Activated CD8-positive, alpha-beta memory T cell treated with anti-CD3 and anti-CD28 coated beads for 1 hour (primary cell): ENCODE measurements at places on chromosomes 12 and 14.

DNA sequence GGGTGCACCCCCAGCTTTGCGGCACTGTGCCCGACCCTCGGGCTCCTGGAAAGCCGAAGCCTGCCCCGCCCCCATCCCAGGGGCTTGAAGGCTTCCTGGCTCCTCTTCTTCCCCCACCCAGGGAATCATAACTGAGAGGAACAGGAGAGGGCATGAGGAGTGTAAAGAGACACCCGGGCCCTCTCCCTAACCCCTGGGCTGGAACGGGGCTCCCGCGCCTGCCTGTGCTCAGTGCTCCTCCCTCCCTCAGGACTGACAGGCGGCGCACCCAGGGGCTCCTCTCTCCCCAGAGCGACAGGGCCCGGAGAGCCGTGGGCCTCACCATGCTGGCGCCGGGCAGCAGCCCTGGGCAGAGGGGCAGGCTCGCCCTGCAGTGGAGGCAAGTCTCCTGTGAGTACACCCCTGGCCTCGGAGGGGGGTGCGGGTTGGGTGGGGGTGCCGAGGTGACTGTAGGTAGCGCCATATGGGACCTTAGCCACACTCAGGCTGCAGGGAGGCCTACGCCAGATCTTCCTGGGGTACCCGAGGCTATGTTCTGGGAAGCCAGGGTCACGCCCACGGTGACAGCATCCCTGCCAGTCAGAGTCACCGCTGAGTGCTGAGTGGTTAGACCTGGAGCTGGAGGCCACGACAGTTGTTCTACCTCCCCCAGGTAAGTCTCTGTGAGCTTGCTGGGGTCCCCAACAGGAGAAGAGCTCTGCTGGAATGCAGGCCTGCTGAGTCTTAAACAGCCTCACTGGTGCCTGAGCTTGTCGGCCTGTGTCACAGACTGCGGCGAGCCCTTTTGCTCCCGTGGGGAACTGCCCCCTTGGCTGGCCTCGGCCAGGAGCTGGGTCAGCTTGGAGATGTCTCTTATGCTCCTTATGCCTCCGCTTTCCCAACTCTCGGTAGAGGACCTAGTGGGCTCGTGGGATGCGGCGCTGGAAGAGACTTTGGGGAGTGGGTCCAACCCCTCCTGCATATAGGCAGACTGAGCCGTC lies 7.8 kb downstream of the LRTM2 start:
- no peak for DNase-seq

DNA sequence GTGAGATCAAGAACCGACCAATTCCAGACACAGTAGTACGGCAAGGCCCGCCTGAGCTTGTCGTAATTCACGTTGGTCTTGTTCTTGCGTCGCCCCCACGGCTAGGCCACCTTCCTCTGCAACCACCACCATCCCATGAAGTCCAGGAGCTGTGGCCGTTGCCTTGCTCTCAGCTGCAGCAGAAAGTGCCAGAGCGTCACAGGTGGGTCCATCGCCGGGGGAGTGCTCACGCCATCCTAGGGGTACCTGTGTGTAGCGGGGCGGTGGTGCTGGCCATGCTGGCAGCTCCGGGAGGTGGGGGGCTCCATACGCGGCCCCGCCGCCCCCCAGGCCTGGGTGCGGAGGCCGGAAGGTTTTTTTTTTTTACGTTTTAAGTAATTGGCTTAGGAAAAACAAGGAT lies 23.1 kb downstream of the TMEM121 start:
- no peak for DNase-seq

DNA sequence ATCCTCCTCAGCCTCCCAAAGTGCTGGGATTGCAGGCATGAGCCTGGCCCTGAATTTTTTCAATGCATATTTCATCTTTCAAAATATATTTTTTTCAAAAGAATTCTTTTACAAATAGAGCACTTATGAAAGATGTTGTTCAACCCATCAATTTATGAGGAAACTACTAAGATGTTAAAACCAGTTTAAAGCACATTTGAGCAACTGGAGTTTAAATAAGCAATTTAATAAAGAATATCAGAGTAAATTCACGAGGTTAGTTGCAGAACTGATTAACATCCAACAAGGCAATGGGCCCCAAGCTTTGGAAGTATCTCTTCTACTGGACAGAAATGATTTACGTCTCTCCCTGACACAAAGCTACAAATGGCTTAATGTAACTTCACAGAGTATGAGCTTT lies 23.3 kb downstream of the GLT1D1 start:
- no peak for DNase-seq

GRCh38 chr12:57176846-57177245 lies 29.4 kb upstream of the LRP1-AS start:
- DNase-seq = no peak

- DNase-seq = peak; percentile 50
Measured at GRCh38 chr12:106223485-106224354, 24.1 kb downstream of the CKAP4 start.

DNA sequence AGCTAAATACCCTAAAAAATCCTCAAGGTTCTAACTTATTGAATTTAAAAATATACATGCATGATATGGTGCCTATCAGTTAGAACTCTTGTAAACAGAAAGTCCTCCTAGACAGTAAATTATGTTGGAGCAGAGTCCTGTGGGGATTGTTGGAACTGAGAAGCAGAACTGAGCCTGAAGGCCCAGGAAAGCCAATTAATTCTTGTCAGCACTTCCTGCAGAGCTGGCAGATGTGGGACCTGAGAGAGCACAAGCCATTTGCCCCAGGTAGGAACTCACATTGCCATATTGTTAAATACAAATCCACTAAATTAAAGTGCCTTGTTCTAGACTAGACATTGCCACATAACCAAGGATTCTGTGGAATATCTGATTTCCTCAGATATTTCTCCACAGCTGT lies 117.1 kb downstream of the RTN1 start:
- no peak for DNase-seq

GRCh38 chr12:57614178-57614947 lies 3.1 kb downstream of the ARHGEF25 start:
- no peak for DNase-seq

DNA sequence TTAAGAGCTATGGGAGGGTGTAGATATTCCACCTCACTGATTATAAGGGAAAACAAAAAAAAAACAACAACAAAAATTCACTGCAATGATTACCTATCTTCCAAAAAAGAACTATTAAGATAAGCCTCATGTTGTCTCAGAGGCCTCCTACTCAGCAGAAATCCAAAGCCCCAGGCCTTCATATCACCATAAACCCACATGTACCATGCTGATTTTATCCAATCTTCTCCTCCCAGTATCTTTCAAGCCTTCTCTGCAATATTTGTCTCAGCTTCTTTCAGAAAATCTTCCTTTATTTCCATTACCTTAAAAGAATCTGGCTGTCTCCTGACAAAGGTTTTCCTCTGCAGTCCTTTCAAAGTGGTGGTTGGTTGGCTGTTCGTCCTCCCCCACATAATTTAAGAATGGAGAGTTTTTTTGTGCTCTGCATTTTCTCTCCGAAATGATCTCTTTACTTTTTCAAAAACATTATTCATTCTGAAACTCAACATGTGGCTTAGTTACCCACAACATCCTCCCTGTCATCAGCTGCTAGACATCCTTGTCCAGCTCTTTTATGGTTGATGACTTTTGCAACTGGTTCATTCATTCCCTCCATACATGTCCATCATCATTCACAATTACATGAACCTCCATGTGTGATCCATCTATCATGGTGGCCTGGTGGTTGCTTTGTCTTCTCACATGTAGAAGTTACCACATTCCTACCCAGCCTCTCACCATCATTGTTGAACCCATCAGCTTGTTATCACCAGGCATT lies 2.9 kb upstream of the EPYC start:
- no peak for DNase-seq

GRCh38 chr12:29945904-29946303 lies 162.2 kb upstream of the TMTC1 start:
- DNase-seq = no peak

DNA sequence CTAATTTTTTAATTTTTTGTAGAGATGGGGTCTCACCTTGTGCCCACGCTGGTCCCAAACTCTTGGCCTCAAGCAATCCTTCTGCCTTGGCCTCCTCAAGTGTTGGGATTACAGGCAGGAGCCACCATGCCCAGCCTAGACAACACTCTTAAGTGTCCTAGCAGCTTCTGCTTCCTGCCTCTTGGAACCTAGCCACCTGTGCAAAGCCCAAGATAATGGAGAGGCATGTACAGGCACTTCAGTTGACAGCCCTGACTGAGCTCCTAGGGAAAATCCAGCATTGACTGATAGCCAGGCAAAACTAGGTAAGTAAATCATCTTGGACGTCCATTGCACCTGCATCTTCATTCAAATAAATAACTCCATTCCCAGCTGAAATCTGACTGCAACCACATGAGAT lies 15.5 kb downstream of the COX14 start:
- DNase-seq = no peak

DNA sequence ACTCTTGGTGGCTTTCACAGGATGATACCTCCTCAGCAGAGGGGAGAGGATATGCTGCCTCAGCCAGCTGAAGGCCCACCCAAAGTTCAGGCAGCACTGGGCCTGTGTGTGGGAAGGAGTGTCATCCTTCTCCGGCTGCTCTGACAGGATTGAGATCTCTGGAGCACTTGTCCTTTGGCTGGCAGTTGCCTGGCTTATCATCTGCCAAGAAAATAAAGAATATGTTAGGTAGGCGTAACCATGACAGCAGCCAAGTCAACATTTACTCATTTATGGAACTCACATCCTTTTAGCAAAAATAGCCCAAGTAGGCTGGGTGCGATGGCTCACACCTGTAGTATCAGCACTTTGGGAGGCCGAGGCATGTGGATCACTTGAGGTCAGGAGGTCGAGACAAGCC lies 68.5 kb downstream of the PPFIBP1 start:
- DNase-seq = no peak

- no peak for DNase-seq
Measured at GRCh38 chr14:29462321-29462720, 465.3 kb downstream of the PRKD1 start.

GRCh38 chr12:39682689-39683477 lies 63.3 kb upstream of the ABCD2 start:
- no peak for DNase-seq

GRCh38 chr12:78187741-78188140 lies 357.0 kb downstream of the NAV3 start:
- DNase-seq = no peak

GRCh38 chr12:81089412-81089811 lies 11.5 kb downstream of the ACSS3 start:
- DNase-seq = no peak

- no peak for DNase-seq
Measured at GRCh38 chr12:124613151-124613585, 45.8 kb upstream of the NCOR2 start.

- DNase-seq = no peak
Measured at GRCh38 chr14:54349713-54350112, 47.1 kb upstream of the CDKN3 start.

GRCh38 chr12:42868291-42868690 lies 278.7 kb upstream of the PRICKLE1 start:
- no peak for DNase-seq

DNA sequence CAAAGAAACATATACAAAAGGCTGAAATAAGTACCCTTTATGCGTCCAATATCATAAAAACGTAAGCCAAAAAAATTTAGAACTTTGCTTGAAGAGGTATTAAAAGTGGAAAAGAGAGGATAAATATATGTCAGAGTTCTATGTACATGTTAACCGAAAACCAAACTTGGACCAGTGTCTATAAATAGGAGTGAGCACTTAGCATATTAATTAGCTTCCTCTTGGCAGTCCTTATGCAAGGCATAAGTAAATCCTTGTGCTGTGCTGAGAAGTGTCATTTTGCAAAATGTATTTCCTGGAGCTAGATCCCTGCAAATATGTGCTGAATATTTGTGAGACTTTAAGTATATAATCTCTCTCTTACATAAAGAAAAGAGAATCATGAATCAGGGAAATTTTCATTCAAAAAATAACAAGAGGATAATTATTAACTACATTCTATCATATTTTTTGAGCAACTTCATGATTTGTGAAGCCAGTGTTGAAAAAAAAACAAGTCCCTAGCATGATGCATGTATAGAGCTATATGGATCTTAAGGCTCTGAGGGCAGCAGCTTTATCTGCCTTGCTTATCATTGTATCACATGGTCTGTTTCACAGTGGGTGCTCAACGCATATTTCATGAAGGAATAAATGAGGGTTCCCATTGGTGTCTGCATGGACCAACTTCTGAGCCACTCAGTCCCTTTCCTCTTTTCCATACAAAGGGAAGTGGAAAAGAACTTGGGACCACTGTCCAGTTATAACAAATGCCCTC lies 326.1 kb downstream of the PDZRN4 start:
- DNase-seq = no peak

- DNase-seq = no peak
Measured at GRCh38 chr12:128932521-128932920, 79.2 kb downstream of the GLT1D1 start.

DNA sequence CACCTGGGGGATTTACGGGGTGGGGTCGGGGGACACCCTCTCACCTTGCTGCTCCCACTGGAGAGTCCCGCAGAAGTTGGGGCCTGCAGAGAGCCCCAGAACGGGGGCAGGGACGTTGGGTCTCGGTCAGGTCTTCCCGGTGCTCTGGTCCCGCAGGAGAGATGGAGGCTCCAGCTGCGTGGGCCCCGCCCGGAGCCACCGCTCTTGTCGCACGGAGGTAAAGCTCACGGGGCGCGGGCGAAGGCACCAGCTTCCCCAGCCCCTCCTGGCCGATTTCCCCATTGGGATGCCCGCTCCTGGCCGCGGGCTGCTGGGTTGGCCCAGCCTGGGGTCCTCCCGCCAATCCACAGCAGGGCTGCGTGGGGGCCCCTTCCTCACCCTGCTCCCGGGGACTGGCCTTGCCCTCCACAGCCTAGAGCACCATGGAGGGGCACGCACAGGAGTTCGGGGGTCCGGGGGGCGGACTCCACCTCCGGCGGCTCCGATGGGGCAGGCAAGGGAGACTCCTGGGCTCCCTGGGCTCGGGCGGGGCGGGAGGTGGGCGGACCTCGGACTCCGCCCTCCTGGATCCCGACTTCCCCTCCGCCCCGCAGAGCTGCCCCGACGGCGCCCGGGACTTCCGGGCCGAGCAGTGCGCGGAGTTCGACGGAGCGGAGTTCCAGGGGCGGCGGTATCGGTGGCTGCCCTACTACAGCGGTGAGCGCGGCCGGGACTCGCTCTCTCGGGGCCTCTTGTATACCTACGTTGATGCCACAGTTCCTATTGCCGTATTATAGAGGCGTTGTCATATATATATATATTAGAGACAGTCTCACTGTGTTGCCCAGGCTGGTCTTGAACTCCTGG lies 8.4 kb downstream of the PAPLN start:
- no peak for DNase-seq

GRCh38 chr14:93045211-93045674 lies 70.5 kb downstream of the ITPK1 start:
- no peak for DNase-seq

DNA sequence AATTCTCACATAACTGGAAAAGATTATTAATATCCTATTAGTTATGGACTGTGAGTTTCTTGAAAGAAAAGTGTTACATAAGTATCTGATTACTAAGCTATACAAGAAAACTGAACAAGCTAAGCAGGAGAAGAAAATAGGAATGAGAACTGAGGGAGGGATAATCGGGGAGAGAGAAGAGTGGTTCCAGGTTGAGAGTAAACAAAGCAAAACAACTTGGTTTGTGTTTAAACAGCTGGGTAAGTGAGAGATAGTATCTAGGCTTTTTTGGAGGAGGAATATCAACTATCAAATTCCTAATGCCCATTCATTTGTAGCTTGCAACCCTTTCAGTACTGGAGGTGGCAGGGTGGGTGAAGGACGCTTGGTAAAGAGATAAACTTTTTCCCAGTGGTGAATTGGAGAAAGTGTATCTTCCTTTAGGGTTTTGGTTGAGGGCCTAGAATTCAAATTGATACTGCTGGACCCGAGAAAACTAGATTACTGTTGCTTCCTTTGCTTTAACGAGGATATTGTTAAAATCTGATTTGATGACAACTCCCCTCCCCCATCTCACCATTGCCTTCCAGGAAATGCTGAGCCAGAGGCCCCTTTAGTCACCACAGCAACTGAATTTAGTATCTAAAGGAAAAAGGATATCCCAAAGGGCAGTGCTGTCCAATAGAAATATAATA lies 2.0 kb upstream of the SLC2A3 start:
- DNase-seq = no peak
